ENCODE measurements at places on chromosomes 7 and 10.
A peak's percentile ranks its signal among the peaks of the same experiment; 100 is the strongest.

DNA sequence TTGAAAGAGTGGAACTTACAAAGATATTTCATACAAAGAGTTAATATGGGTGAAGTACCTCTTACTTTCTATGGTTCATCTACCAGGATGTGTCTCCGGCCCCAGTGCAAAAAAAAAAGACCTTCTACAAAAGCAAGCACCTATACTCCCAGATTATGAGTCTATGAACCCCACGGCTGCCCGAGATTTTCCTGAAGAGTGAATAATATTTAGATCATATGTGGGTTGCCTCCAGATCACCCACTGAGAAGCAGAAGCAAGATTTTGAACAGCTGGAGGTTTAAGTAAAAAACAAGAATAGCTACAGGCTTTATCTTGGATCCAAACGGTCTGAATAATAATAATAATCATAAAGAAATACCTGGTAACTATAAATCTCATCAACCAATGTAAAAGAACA lies 207.7 kb downstream of the SKAP2 start:
- DNase-seq, result no peak

- no peak for DNase-seq
Measured at GRCh38 chr10:74419958-74420375, 268.9 kb downstream of the ADK start.

DNA sequence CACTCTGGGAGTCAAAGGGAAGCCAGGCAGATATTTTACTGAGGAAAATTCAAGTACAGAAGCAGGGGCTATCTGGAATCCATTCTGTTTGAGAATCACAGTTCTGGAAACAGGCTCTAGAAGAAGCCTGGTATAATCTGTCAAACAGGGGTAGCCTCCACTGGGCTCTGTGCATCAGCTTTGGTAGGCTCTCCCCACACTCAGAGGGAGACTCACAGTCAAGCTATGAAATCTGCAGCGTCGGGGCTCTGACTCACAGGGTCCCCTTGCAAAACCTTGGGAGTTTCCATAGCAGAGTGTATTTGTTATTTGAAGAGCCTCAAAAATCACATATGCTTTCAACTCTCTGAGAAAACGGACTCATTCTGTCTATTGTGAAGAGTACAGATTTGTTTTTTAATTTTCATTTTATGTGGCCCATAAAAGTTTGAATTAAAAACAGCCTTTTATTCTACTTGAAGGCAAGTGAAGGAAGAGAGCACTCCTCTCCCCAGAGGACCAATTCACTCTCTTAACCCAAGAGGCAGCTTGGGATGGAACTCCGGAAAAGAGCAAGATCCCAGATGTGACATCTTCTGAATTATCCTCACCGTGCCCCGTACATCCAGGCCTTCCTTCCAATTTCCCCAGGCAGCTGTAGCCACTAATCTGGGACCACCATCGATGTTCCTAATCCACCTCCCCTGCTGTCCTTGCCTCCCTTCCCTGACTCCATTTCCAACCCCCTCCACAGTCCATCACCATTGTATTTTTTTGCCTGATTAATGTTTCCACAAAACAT lies 590.9 kb upstream of the MGMT start:
- peak; percentile 31 for DNase-seq

- no peak for DNase-seq
Measured at GRCh38 chr10:88526501-88527105, 56.5 kb downstream of the RNLS start.

GRCh38 chr10:110834629-110835301 lies 37.0 kb upstream of the PDCD4 start:
- no peak for DNase-seq

DNA sequence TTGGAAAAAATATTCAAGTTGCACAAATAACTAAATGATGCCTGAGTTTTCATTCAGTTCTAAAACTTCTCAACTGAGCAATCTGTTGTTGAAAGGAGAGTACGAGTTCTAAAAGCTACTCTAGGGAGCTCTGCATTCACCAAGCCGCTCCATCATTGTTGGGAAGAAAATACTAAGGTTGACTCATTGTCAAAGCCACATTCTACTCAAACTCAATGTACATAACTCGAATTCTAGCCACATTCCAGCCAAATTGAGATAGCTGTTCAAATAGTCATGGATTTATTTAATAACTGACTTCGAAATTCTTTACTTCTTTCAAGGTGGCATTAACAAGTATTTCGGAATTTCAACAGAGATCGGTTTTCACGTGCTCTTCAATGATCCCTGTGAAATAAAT lies 63.4 kb downstream of the KIAA1217 start:
- DNase-seq, result no peak

DNA sequence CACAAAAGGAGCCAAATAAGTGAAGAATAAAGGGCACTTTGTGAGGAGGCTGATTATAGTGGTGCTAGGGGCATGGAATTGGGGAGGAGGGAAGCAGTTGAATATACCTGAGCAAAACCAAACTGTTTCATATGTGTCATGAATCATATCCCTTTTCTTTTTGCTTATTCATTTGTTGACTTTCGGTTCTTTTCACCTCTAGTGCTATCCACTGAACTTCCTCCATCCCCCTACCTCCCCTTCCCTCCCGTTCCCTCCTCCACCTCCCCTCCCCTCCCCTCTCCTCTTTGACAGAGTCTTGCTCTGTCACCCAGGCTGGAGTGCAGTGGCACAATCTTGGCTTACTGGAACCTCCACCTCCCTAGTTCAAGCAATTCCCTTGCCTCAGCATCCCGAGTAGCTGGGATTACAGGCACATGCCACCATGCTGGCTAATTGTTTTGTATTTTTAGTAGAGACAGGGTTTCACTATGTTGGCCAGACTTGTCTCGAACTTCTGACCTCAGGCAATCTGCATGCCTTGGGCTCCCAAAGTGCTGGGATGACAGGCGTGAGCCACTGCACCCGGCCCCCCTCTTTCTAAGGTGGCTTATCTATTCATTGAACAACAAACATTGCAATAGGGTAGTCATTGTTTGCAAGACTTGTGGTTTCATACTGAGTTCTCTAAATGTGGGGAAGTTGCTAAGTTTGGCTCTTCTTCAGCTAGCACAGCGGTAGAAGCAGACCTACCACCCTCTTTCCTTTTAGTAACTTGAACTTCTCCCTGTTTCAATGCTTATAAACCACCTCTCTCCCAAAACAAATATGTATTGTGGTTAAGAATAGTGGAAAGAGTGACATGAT lies 150.4 kb upstream of the PRPS1L1 start:
- no peak for DNase-seq

DNA sequence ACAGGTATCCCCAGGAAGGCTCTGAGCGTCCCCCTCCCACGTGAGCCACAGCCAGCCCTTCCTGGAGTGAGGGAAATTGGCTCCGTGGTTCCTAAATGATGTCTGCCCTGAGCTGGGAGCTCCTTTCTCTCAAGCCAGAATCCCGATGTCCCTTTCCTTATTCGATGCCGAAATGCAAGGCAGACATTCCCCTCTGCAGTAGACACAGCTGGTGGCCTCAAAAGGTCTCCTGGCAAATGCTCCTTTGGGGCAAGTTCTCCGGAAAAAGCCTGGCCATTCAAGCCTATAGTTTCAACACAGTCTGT lies 98.9 kb downstream of the HIP1 start:
- no peak for DNase-seq
